ENCODE measurements at places on chromosomes 6 and 20. TPM values are rescaled to one million over a fixed set of nuclear protein-coding genes. Genes with fewer than 3 reads are reported as not detected.
A peak's percentile ranks its signal among the peaks of the same experiment; 100 is the strongest.

DNA sequence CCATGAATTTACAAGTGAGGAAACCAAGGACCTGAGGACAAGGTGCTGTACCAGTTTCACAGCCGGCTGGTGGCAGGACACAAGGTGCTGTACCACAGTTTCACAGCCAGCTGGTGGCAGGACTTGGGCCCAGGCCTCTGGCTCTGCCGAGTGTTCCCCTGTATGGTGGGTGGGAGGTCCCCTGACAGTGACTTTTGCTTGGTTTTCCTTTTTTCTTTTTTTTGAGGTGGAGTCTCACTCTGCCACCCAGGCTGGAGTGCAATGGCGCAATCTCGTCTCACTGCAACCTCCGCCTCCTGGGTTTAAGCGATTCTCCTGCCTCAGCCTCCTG is 212.4 kb downstream of the LY86 start:
- H3K27me3 ChIP-seq = no peaks in the 10 kb centered on the region
- H3K4me3 ChIP-seq = no peak overlapping the region
- no peaks in the 10 kb centered on the region for H3K36me3 ChIP-seq
- no peak for DNase-seq

DNA sequence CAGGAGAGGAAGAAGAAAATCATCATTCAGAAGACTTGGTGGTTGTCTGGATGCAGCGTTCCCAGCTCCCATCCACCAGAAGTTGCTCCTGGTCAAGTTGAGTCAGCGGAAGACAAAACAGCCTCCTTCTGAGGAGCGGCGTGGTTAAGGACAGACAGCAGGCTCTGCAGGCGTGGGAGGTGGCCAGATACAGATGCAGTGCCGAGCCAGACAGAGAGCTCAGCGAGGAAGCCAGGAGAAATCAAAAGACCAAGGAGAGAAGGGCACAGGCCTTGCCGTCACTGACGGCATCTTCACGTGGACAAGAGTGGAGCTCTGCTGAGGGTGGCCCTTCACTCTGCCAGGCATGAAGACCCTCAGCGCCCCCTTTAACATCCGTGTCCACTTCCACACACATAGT is 158.5 kb downstream of the THBS2 start:
- H3K4me1 ChIP-seq = peaks cover 9% of the 10 kb centered on the region
- peak; percentile 70 for DNase-seq
- H3K27ac ChIP-seq = no peak overlapping the region
- no peaks in the 10 kb centered on the region for H3K36me3 ChIP-seq

GRCh38 chr6:24274441-24275083 is 83.3 kb downstream of the DCDC2 start:
- no peak overlapping the region for H3K4me3 ChIP-seq
- H3K36me3 ChIP-seq = no peaks in the 10 kb centered on the region
- H3K4me1 ChIP-seq = no peaks in the 10 kb centered on the region
- no peaks in the 10 kb centered on the region for H3K27me3 ChIP-seq
- DNase-seq = no peak

GRCh38 chr6:92124200-92124651 is 1295.1 kb downstream of the EPHA7 start:
- no peak overlapping the region for H3K4me3 ChIP-seq
- DNase-seq = no peak
- H3K27me3 ChIP-seq = no peaks in the 10 kb centered on the region
- H3K36me3 ChIP-seq = no peaks in the 10 kb centered on the region
- no peaks in the 10 kb centered on the region for H3K4me1 ChIP-seq

Gene CST5
- total RNA-seq = not detected
